Astrocyte of the hippocampus (primary cell): ENCODE measurements at places on chromosomes 16 and 17.
A peak's percentile ranks its signal among the peaks of the same experiment; 100 is the strongest.

DNA sequence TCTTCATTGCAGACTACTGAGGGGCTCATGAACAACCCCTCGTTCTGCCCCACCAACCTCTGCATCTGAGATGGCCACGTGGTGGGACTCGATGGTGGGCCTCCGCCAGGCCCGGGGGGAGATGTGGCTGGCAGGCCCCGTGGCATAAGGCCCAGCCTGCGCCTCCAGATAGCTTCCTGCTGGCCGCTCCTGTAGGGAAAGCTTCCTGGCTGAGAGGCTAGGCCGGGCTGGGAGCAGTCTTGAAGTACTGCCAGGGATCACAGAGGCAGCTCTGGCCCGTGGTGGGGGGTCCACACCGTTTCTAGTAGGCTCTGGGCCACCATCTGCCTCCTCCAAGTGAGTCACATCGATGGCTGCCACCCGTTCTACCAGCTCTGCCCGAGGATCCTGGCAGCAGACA, 7.6 kb downstream of the CAMKK1 start:
- DNase-seq, result peak; percentile 38

GRCh38 chr17:43354371-43354770, 44.4 kb upstream of the ARL4D start:
- DNase-seq, result no peak

DNA sequence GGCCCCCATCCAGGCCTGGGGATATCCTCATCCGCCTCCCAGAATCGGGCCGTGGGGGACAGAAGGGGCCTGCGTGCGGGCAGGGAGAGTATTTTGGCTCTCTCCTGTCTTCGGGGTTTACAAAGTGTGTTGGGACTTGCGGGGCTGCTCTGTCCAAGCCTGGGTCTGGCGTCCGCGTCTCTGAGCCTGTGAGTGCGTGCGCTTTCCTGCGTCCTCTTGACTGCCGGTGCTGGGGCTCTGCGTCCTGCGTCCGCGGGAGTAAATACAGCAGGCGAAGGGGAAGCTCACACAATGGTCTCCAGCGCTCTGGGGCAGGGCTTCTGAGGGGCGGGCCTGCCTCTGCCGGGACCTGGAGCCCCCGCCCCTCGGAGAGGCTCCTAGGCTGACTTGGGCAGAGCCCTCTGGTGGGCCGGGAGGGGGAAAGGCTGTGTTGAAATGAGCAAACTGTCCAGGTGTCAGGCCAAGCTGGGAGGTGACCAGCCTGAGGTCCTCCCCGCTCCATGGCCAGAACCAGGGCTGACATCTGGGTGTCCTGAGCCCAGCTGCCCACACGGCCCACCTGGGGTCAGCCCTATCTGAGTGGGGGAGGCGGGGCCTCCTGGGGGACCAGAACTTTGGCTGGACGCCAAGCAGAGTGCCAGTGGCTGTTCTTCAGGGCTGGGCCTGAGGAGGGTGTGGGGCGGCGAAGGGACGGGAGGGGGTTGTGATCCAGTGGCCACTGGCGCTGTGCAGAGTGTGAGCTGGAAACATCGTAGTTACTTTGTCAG, 233.6 kb downstream of the SEC14L1 start:
- DNase-seq, result peak; percentile 94

DNA sequence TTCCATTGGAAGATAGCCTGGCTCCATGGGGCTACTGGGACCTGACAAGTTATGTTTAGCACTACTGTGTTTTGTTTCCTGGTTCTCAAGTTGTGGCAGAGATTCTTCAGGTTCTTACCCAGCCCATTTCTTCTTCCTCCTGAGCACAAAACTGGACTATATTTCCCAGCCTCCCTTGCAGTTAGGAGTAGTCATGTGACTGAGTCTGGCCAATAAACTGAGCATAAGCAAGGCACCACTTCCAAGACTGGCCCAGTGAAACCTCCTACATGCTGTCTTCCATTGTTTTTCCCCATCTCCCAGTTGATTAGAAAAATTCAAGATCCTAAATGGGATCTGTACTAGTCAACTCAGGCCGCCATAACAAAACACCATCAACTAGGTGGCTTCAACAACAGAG, 28.2 kb upstream of the RBBP6 start:
- DNase-seq, result no peak

GRCh38 chr16:48864055-48864454, 254.1 kb upstream of the N4BP1 start:
- DNase-seq, result no peak

GRCh38 chr16:70786020-70786755, 14.8 kb downstream of the VAC14 start:
- DNase-seq, result no peak

DNA sequence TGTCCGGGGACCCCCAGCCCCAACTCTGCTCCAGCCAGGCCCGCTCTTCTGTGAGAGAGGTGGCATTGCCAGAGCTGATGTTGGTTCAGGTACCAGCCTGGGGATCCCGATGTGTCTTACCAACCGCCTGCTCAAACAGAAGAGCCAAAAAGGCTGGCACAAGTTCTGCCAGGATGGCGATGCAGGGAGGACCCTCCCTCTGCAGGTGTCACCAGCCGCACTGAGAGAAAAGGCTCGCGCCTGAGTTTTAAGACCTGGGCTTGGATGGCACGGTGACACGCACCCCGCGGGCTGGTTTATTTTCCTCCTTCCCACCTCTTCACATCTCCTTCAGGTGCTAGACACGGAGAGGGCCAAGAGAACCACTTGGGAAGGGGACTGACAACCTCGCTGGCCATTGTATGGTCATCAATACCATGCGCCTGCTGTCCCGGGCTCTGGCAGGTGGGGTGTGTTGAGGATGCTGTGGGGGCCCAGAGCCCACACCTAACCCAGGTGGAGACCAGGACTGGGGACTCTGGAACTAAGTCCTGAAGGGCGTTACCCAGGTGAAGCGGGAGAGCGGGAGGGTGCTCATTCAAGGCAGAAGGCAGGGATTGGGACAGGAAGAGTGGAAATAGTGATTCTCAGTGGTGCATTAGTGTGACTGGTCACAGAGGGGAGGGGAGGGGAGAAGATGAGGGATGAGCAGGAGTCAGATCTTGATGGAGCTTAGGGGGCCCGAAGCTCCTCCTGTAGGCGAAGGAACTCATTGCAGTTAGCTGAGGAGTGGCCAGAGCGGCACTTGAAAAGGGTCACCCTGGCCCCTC, 16.3 kb downstream of the FOXJ1 start:
- DNase-seq, result no peak

- no peak for DNase-seq
Observed at GRCh38 chr16:23183543-23183862, 958 bp downstream of the SCNN1G start.

DNA sequence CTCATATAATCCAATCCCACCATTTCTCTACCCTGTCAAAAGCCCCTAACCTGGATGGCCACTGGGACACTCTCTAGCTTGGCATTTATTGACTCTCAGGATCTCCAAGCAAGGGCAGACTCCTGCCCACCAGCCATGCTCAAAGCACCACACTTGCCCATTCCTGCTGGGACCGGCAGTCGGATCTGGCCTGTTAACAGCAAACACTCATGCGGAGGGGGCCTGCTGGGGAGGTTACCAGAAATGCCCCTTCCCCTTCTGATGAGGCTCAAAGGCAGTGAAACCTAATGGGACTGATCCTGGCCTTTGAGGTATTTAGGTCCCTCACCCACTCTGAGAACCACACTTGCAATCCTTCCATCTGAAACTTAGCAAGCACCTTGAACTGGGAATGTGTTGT, 6.5 kb upstream of the CCL1 start:
- no peak for DNase-seq

DNA sequence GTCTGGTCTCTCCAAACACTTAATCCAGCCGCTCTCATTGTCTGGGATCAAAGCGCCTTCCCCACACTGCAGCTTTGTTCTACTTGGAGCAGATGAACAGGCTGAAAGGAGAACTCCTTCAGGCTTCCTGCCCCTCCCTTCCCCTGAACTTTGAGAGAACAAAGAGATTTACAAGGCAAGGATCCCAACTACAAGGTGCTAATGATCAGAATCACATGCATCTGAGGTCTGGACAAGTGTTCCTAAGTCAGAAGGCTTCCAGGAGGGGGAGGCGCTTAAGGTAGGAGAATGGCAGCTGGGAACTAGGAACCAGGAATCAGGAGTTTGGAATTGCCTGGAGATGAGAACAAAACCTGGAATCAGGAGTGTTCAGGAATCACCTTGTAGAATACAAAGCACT, 606.3 kb upstream of the CDH11 start:
- peak; percentile 4 for DNase-seq

DNA sequence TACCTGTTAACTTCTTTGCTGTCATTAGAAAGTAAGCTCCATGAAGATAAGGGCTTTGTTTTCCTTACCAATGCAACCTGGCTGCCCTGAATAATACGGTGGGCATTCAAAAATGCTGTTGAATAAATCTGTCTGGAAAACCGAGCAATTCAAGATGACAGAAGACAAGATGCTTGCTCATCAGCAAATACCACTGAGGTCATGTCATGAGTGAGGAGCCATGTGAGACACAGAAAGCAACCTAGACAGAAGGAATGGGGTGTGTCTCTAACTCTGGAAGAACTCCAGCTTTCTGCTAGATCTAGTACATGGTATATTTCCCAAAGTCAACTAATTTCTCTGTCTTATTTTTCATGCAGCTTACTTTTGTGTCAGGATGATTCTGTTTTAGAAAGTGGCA, 64.2 kb downstream of the STH start:
- DNase-seq, result peak; percentile 63

DNA sequence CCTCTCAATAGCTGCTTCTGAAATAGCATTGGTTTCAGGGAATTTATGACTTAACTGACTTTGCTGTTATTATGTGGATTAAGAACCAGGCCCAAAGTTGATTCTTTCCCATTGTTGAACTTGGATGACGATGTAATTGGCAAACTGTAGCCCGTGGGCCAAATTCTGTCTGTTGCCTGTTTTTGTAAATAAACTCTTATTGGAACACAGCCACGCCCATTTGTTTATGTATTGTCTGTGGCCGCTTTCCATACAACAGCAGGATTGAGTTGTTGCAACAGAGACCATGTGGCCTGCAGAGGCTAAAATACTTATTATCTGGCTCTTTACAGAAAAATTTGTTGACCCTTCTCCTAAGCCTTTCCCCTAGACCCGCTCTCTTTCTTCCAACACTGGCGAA, 31.6 kb downstream of the NTN1 start:
- DNase-seq, result peak; percentile 27

- DNase-seq, result peak; percentile 82
Observed at GRCh38 chr16:27169511-27170071, 33.7 kb upstream of the KDM8 start.

GRCh38 chr17:48818361-48818841, 1.4 kb upstream of the TTLL6 start:
- no peak for DNase-seq

- no peak for DNase-seq
Observed at GRCh38 chr16:57509231-57509923, 23.1 kb upstream of the DOK4 start.

DNA sequence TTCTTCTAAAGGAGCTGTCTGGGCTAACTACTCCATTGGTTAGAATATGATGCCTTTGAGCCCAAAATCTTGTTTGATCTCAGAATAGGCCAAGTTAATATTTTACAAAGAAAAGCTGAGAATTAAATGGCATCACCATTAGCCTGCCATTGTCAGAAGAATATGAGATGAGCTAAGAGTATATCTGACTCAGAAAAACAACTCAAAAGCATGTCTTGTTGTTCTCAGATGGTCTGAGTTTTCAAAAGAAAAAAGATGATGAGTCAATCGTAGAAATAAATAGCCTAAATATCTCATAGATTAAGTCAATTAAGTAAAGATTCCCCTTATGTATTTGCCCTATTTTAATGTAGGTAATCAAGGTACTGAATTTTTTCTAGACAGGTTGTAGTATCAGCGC, 197.1 kb upstream of the TBX2 start:
- DNase-seq, result no peak

- no peak for DNase-seq
Observed at GRCh38 chr16:50274326-50275097, 8.2 kb downstream of the ADCY7 start.

DNA sequence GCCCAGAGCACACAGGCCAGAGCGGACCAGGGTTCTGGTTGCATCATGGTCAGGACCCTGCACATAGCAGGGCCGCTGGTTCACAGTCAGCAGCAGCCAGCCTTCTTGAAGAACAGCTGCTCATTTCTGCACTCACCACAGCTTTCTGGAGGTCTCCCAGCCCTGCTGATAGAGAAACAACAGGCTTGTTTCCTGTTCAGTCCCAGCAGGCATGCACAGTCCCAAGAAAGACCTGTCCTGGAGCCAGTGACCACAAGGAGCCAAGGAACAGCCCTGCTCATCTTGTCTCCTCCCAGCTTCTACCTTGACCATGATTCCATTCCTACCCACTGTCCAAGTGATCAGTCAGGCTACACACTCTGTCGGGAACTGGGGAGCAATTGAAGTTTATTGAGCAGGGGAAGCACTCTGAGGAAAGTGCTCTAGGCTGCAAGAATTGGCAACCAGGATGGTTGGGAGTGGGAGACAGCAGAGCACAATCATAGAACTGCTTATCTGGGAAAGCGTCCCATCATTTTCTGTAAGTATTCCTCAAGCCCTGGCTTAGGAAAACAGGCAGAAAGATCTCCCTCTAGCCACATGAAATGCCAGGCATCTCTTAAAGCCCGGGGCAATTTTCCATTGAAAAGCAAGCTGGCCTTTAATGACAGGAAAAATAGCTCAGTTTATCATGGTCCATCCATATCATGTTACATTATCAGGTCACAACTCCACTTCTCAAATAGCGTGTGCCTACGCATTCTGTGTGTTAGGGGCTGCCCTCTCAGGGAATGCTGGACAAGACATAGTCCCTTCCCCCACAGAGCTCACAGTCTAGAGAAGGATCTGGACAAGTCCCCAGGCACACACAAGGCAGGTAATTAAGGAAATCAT, 155.4 kb upstream of the FOXF1 start:
- DNase-seq, result peak; percentile 67

- DNase-seq, result peak; percentile 90
Observed at GRCh38 chr17:50056217-50056960, 479 bp downstream of the ITGA3 start.

DNA sequence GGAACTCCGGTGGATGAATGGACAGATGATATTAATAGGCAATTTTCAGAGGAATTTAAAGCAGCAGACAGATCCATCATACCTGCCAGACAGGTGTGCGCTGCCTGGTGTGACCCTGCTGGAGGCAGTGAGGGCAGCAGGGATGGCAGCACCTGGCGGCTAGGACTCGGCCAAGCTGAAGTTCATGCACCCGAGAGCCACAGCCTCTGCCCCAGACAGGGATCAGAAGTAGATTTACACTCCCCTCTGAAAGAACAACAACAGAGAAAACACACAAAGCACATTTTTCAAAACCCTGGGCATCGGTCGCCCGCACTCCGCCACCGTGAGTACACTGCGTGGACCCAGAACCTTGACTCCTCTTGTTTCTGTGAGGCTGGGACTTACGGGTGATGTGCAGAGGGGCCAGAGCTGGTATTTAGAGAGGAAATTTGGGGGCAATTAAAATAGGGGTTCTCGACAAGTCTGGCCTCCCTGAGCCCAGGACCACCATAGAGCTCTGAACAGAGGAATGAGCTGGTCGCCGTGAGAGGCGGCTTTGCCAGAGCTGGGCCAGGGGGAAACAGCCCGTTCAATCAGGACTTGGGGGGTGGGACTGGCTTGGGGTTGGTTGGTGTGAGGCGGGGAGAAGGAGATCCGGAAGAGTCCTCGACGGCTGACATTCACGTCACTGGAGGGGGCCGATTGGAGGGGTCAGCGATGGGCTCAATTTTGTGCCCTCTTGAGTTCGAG, 101.0 kb downstream of the METRNL start:
- no peak for DNase-seq
